ENCODE measurements at places on chromosomes 16 and 17. TPM values are rescaled to one million over a fixed set of nuclear protein-coding genes. Genes with fewer than 3 reads are reported as not detected.

The PPP1R27 gene
- total RNA-seq = not detected

The ELAC2 gene
- total RNA-seq = 171 TPM

The PTRH2 gene
- total RNA-seq = 31.1 TPM

The HSD11B2 gene
- 0.94 TPM for total RNA-seq

The MYH13 gene
- not detected for total RNA-seq

The ITGAE gene
- total RNA-seq = 34.0 TPM

The ATP2A1 gene
- not detected for total RNA-seq

The C17orf78 gene
- total RNA-seq = not detected

The TEKT1 gene
- not detected for total RNA-seq

DNA sequence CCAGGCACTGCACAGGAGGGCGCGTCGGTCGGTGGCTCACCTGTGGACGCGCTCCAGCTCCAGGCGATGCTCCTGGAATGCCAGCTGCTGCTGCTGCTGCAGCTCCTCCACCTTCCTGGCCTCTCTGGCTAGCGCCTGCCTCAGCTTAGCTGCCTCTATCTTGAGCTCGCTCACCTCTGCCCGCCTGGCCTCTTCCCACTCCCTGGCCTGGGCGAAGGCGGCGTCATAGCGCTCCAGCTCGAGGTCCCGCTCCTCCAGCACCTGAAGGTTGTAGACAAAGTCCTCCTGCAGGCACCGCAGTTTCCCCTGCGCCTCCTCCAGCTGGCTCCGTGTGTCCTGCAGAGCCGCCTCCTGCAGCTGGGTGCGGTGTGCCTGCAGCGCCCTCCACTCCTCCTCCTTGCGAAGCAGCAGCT lies 11.1 kb downstream of the CCDC57 start:
- no peak for DNase-seq

- no peak for DNase-seq
Measured at GRCh38 chr17:49587366-49588073, 11.8 kb downstream of the NXPH3 start.

DNA sequence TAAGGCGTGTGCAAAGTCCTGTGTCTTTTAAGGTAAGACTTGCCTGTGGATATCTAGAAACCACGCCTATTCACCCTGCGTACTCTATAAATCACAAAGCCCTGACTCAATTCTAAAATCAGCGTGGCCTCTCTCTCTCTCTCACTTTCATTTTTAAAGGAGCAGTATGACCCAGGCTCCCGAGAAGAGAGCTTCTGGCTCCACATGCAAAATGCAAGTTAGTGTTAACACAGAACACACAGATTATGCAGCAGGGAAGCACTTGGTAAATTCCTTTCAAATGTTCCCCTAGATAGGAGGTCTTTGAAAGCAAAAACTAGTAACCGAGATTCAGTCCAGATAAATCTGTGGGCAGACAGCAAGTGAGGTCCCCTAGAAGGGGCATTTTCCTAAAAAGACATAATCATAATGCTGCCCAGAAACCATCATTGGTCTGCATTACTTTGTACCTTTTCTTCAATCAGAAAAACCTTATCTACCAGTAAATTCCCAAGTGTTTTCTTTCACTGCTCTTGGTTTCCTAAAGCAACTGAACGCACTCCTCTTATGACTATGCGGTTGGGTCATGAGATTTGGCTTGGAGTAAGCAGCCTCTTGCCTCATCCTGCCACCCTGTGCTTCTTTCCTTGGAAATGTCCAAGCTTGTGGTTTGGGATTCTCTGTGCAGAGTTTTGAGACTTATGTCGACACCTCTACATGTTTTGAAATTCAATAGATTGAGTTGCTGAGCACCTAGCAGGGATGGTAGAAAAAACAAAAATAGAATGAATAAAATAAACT lies 31.7 kb upstream of the KCNJ2 start:
- DNase-seq = peak; percentile 76

DNA sequence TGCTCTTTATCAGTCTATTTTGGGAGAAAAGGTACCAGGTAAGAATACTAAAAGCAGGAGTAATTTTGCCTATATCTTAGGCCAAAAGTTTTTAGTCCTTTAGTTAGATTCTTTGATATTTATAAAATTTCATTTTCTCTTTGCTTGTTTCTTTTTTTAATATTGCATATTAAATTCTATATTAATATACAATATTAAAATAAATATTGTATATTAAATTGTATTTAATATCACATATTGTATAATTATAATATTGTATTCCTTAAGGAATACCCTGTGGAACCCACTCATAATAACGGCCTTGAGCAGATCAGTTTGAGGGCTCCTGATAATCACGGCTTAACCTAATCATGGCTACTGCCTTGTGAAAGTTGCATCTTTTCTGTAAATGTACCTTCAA lies 1.9 kb downstream of the CEP95 start:
- no peak for DNase-seq

GRCh38 chr17:36027761-36028160 lies 10.0 kb upstream of the CCL23 start:
- no peak for DNase-seq

DNA sequence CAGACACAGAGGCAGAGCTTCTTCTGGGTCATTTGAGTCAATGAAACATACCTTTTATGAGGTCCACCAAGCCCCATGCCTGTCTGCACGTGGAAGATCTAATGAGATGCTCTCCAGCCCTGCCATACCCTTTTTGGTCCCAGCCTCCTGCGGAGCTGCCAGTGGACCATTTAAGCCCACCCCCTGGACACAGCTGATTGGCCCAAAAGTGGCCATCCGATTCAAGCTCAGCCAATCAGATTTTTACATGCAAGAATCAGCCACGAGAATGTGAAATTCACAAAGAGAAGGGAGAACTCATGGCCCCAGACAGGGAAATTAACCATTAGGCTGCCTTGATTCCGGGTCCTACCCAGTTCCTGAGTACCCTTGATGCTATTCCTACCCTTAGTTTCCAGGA lies 231.0 kb upstream of the EEF2KMT start:
- DNase-seq = peak; percentile 6

- no peak for DNase-seq
Measured at GRCh38 chr17:77801545-77802332, 156.8 kb upstream of the TNRC6C start.

DNA sequence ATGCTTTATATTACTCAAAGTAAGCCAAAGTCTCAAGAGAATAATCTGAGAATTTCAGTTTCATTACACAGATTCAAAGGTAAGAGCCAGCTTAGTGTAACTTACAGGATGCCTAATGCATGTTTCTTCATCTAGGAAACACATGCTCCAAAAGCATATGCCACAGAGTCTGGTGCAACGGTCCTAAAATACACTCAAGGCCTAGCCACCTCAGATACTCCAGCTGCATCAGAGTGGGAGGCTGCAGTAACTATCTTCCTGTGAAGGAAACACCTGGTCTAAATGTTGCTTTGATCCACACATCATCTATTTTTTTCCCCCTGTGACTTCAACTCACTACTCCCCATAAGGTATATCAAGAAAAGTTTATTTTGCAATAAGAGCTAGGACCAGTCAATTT lies 51.6 kb upstream of the CORO6 start:
- DNase-seq = no peak

DNA sequence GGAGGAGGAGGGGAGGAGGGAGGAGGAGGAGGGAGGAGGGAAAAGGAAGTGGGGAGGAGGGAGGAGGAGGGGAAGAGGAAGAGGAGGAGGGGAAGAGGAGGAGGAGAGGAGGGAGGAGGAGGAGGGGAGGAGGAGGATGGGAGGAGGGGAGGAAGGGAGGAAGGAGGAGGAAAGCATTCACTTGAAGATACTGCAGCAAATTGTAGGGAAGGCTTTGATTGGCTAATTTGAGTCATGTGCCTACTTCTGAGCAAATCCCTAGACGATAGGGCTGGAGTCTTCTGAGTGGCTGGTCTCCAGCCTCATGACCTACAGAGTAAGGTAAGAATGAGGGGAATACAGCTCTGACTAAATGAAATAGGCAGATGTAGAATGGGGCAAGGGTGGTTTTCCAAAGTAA lies 783.2 kb upstream of the RBFOX1 start:
- DNase-seq = no peak

DNA sequence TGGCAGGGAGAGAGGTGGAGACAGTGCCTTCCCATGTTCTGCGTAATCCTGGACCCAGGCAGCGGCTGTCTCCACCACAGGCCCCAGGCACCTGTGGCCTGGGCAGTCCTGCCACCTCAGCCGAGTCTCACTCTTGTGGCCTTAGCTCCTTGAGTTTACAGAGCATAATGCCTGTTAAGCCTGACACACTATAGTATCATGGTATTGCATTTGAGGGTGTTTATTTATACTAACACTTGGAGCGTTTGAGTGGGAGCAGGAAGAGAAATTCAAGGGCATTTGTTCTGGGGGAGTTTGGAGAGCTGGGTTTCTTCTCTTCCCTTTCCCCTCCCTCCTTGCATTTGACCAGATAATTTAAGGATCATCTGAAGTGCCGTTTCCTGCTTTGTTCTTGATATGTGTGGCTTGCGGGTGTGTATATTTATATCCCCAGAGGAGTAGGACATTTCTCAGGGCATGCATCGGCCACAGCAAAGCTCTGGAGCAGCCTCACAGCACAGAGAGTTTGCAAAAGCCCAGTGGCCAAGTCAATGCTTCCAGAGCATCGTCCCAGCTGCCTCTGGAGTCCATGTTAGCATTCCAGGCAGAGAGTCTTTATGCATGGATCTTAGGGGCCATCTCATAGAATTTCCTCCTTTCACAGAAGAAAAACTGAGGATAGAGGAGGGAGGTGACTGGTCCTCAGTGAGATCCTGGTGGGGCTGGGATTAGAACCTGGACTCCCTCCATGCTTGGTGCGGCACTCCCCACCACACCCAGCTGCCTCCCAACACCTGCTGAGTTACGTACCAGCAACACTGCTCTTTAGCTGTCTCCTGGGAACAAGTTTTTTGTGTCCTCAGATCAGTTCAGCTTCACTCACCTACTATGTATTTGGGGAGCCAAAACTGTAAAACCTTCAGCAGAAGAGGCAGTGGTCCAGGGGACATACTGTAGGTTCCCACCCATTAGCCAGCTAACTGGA lies 222.8 kb downstream of the CCDC182 start:
- no peak for DNase-seq

DNA sequence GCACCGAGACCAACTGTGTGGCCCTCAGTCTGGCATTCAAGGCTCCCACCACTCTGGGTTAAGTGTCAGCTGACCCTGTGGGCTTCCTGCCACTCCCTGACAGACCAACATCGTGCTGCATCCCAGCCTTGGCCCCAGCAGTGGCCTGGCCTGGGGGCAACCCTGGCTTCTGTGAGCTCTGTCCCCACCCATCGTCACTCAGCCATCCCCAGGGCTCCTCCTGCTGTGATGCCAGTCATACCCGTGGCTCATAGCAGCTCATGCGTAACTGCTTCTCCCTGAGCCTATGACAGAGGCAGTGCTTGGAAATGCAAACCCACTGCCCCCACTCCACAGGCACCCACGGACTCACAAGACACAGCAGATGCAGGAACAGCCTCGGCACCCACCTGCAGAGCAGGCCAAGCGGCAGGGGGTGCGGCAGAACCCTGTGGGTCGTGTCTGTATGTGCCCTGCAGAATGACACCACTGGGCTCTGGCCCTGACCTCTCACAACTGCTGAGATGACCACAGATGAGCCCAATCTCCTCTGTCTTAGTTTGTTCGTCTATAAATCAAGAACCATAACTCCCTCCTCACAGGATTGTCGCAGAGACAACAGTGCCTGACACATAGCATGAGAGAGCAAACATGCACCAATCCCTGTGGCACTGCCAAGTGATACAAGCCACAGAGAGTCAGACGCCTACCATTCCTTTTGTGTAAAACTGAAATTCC lies 26.6 kb downstream of the PIEZO1 start:
- DNase-seq = no peak

- no peak for DNase-seq
Measured at GRCh38 chr16:82793528-82794245, 166.9 kb downstream of the CDH13 start.

DNA sequence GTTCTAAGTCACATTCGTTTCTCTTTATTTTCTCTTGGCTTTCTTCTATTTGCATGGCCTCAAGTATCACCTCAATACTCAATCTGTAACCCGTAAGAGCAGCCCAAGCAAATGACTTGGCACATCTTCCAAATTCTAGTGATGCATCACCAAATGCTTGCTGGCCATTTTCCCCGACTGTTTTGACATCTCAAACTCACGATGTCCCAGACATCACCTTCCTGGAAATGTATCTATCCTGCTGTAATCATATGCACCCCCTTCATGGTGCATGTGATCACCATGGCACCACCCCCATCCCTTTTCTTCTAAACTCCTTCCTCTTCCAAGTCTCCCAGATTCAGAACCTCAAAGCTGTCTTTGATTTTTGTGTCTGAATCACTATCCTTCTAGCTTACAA lies 24.0 kb upstream of the ABCA5 start:
- no peak for DNase-seq

DNA sequence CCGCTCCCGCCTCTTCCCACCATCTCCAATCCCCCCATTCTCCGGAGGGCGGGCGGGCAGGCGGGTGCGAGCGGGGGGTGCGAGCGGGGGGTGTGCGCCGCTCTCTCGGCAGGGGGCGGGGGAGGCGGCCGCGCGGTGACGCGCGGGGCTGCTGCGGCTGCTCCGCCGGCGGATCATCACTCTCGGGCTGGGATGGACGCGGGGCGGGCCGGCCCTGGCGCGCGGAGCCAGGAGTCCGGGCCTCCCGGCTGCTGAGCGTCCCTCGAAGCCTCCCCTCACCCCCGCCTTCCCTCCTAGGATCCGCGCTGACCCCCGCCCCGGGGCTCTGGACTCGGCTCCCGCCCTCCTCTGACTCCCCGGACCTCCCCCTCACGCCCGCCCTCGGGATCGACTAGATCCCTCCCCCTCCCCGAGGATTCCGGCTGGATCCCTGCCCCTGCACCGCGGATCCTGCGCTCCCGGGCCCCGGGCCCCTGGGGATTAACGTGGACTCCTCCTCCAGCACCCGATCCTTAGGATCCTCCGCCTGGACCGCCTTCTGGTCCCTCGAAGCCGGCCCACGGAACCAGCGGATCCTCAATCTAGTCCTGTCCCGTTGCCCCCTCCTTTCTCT lies 946 bp upstream of the TMEM256 start:
- no peak for DNase-seq

DNA sequence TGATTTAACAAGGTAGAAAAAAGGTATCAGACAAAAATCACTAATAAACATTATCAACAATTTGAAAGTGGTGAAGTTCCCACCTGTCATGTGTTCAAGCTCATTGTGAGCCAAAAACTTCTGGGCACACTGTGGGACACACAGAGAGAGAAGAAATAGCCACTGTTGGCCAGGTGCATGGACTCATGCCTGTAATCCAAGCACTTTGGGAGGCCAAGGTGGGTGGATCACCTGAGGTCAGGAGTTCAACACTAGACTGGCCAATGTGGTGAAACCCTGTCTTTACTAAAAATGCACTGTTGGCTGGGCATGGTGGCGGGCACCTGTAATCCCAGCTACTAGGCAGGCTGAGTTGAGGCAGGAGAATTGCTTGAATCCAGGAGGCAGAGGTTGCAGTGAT lies 167.4 kb downstream of the TOX3 start:
- DNase-seq = no peak

- DNase-seq = no peak
Measured at GRCh38 chr17:49407086-49407485, 7.6 kb downstream of the PHB1 start.

Data from HT1080 (cell line).